Thoracic aorta endothelial cell (primary cell): ENCODE measurements at places on chromosomes 6 and 20. TPM values are rescaled to one million over a fixed set of nuclear protein-coding genes. Genes with fewer than 3 reads are reported as not detected.

ZBTB12 gene
- total RNA-seq: 1.1 and 1.3 TPM in 2 replicates

POLR3F gene
- total RNA-seq: 16.5 and 17.7 TPM in 2 replicates

ZFP57 gene
- 2.5 TPM in 1 of 2 replicates, not detected in the other for total RNA-seq

FHL5 gene
- total RNA-seq: not detected in 2 replicates

MATN4 gene
- total RNA-seq: not detected in 2 replicates

CTAGE9 gene
- total RNA-seq: not detected in 2 replicates

IPCEF1 gene
- total RNA-seq: 0.29 TPM in 1 of 2 replicates, not detected in the other

NKX2-2 gene
- not detected in 2 replicates for total RNA-seq

MYLIP gene
- total RNA-seq: 19.3 and 22.6 TPM in 2 replicates

BMP2 gene
- total RNA-seq: 41.5 and 44.6 TPM in 2 replicates

PERP gene
- 36.7 and 47.4 TPM in 2 replicates for total RNA-seq

CCN6 gene
- not detected in 2 replicates for total RNA-seq

PLCB4 gene
- 1.5 and 3.5 TPM in 2 replicates for total RNA-seq

MUC21 gene
- total RNA-seq: not detected in 2 replicates

MAN1A1 gene
- 40.4 and 58.8 TPM in 2 replicates for total RNA-seq

CST7 gene
- total RNA-seq: not detected in 2 replicates
